ENCODE measurements at places on chromosomes 6 and 20. TPM values are rescaled to one million over a fixed set of nuclear protein-coding genes. Genes with fewer than 3 reads are reported as not detected.

SEL1L2 gene
- not detected for total RNA-seq

OR2J1 gene
- not detected for total RNA-seq

CCN5 gene
- not detected for total RNA-seq

ARMH2 gene
- total RNA-seq: 1.8 TPM
